ENCODE measurements at places on chromosomes 7 and 10.

DNA sequence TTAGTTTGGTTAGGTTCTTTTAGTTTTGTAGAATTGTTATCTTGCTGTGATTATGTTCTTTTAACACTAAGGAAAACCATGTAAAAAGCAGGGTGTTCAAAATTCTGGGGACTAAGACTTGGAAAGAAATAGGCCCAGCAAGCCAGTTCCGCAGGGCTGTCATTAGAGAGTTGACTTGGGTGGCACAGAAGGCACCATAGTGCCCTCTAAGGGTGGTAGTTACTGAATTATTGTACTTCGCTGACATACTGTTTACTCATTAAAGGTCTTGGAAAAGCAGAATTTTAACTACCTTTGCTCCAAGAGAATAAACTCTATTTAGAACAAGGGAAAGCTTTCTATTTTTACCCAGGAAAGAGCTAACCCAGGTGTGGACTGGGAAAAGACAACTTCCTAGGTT, 86.5 kb downstream of the OTUD1 start:
- DNase-seq = no peak

GRCh38 chr10:20622531-20623211, 274.4 kb downstream of the NEBL start:
- DNase-seq = no peak

GRCh38 chr10:74244807-74245206, 93.8 kb downstream of the ADK start:
- DNase-seq = no peak

DNA sequence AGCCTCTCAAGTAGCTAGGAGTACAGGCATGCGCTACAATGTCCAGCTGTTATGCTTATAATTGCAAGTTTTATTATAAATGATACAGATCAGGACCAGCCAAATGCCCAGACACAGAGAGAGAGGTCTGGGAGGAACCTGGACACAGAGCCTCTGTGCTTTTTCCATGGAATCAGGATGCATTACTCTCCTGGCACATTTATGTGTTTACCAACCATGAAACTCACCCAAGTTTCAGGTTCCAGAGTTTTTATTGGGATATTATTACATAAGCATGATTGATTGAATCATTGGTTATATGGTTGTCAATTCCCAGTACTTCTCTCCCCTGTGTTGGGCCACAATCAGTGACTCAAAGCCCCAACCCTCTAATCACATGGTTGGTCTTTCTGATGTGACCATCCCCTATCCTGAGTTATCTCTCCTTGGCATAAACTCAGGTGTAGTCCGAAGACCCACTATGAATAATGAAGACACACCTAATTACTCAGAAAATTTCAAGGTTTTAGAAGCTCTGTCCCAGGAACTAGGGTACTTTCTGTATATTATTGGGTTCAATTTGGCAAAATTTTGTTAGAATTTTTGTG, 30.6 kb downstream of the MXI1 start:
- no peak for DNase-seq

DNA sequence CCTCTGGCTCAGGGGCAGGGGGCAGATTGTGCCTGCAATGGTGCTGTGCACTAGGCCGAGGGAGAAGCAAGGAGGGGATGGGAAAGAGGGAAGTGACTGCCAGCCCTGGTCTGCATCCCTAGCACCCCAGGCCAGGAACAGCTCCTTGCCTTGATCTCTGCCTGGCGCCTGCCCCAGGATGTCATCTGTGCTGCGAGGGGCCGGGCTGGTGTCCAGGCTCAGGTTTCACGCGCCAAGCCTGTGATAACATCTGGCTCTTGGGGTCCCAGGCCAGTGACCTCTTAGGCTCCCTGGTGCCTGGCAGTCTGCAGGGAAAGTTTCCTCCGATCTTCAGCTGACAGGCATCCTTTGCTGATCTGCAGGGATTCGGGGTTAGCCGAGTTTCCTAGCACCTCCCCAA, 193.5 kb upstream of the GPR26 start:
- DNase-seq = no peak

GRCh38 chr10:74558403-74558802, 268.0 kb upstream of the KAT6B start:
- no peak for DNase-seq

DNA sequence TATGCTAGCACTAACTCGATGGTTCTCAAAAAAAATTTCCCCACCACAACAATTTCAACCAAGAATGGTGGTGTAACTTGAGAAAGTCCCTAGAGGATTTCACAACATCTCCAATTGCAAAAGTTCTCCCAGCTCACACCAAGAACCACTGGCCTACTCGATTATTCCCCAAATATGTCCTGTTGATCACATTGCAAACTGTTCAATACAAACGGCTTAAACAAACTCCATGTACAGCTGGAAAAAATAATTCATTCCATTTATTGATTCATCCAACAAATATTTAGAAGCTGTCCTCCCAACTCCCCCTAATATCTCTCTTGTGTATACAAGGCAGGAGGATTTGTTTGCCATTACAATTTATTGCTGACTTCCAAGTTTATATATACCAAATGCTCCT, 19.1 kb downstream of the TMEM176B start:
- no peak for DNase-seq

DNA sequence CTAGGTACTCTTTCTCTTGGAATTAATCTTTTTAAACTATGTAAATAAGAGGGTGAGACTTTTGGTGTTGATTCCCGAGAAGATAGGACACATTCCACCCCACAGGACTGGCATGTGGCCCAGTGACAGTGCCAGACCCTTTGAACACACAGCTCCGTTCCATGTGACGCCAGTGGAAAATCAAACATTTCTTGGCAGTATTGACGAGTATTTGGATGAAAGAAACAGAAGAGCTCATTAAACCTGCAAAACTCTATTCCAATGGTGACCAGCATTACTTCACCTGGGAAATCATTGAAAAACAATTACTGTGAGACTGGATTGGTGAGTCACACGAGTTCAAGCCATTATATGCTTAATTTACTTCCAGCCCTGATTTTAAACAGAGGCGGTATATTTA, 25.8 kb downstream of the AKR1E2 start:
- DNase-seq = no peak

DNA sequence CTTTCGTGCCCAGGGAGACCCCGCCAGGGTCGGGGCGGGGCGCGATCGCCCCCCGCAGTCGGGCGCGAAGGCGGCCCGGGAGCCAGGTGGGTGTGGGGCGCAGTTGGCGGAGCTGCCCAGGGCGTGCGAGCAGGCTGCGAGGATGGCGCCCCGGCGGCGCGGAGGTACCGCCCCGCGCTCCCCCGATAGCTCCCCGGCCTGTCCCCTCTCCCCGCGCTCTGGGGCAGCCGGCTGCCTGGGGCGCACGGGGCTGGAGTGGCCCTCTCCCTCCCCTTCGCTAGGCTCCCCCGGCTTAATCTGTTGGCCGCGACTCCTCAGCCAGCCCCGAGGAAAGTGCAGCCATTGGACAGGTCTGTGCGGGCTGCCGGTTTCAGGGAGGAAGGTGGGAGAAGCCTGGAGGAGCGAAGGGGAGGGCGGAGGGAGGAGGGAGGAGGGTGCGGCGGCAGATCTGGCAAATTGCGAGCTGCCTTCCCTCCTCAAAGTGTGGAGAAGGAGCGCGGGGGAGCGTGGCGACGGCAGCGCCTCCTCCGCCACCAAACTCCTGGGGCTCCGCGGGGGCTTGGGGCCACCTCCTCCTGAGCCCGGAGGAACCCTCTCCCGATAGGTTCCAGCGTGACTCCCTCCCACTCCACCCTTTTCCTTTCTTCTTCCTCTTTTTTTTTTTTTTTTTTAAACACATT, 361 bp upstream of the PLXDC2 start:
- no peak for DNase-seq

- peak; percentile 51 for DNase-seq
Measured at GRCh38 chr7:30726296-30727006, 25.5 kb upstream of the INMT start.

DNA sequence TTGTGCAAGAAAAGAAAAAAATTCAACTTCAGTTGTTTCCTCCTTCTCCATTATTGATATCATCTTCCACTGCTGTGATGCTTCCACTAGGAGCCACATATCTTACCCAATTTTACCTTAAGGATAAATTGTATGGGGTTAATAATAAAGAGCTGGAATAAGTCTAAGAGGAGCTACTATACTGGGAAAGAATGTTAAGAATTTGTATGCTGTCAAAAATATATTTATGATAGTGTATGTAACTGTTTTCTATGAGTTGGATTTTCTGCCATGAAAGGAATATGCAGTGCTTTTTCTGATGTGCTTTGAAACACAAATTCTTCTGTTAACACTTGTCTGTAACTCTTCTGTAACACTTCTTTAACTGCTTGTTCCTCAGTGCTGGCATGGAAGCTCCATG, 219.1 kb downstream of the VTI1A start:
- DNase-seq = no peak

- DNase-seq = no peak
Measured at GRCh38 chr10:7697426-7697825, 5.7 kb upstream of the ITIH2 start.

DNA sequence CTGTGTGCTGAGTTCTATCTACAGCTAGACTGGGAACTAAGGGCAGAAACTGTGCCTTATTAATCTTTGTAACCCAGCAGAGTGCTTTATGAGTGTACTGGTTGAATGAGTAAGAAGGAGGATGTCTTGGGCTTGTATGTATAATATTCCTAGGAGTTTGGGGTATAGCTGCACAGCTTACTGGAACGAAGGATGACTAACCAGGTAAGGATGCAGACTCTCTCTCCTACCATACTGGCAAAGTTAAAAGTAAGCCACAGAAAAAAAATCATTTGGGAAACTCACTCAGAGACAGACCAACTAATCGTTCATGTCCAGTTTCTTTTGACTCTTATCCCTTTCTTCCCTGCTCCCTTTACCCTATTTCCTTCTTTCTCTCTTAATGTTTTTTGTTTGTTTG, 1.4 kb upstream of the DHTKD1 start:
- no peak for DNase-seq

DNA sequence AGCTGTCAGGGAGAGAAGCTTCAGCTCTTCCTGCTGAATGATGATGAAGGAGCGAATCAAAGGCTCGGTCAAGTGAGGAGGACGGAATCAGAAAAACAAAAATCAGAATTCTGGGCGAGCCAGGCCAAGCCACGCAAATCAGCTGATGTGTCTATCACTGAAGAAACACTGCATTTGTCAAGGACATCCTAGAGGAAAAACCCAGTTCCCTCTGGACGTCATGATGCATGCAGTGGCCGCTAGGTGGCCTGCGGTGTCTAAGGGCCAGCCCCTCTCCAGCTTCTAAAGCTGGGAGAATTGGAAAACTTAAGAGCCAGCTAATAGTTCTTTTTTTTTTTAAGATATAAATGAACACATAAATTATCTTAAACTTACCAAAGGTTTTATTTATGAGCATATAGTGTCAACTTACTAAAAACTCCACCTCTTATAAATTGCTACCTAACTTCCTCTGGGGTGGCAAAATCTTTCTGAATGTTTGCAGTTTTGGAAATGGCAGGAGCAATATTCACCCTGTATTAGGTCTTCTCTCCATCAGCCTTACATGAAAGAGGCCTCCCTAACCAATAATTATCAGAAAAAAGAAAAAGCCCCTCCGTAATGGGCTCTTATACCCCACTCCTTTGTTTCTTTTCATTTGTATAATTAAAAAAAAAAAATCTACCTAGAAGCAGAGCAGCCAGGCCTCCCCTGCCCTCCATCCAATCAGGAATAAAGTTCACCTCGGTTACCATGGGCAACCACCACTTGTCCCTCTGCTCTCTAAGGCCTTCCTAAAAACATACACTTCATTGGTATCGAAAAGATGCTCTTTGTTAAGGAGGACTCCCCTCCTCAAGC, 186.8 kb downstream of the USP6NL start:
- no peak for DNase-seq

DNA sequence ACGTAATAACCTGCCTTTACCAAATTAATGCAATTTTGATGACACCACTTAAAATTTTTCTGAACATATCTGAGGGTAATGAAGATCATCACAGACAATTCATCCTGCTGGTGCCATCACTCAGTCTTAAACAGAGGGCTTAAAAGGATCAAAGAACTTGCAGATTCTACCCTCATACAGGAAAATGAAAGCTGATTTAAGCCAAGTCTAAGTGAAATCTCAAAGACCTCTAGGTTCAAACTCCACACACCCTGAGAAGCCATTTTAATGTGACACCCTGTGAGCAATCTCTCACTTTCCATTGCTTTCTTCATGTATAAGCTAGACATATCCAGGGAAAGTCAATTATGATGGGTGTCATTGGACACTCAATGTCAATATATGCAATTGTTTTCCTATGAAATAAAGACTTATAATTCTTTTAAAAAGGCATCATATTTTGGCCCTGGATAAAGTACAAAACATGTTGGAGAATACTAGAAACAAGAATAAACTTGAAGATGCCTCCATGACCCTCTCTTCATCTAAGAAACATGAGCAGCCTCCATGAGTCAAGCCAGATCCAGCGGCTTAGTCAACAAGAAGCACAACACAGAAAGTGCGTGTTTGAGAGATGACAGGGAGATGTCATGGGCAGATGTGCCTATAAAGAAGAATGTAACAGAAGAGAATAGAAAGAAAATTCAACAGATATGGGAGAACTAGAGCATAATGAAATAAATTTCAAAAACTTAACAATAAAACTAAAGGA, 291.9 kb downstream of the PARD3 start:
- DNase-seq = no peak

DNA sequence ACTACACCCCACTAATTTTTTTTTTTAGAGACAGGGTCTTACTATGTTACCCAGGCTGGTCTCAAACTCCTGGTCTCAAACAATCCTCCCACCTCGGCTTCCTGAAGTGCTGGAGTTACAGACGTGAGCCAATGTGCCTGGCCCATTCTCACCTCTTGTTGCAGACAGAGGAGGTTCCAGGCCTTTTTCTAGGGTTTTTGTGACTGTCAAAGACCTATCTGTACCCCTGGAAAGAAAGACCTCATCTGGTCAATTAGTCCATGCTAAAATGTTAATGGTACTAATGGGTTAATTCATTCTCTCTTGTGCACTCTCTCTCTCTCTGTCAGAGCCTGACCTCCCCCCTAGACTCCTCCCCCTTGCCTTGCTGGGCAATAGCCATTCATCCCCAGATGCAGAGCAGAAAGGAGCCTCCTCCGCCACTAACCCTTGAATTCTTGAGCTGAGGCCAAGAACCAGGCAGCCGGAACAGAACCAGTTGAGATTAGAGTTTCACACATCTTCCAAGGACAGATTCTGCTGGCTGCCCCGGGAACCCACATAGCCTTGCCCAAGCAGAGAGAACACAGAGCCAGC, 209.7 kb downstream of the SKIDA1 start:
- DNase-seq = no peak

DNA sequence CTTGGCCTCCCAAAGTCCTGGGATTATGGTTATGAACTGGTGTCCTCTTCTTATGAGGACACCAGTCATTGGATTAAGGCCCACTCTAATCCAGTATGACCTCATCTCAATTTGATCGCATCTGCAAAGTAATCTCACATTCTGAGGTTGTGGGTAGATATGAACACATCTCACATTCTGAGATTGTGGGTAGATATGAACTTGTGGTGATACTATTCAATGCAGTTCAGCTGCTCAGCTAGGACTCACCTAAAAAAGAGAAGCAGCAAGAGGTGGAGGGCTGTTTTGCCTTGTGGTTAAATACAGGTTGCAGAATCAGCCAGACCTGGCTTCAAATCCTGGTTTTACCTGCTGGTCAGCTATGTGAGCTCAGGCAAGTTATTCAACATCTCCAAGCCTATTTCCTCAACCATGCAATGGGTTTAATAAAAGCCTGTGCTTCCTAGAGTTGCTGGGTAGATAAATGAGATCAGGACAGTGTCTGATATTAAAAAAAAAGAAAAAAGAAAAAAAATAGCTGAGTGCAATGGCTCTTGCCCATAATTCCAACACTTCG, 8.5 kb upstream of the BAG3 start:
- DNase-seq = no peak

- peak; percentile 67 for DNase-seq
Measured at GRCh38 chr10:7388602-7389001, 22.2 kb downstream of the SFMBT2 start.

GRCh38 chr10:129966370-129966888, 2.4 kb upstream of the EBF3 start:
- no peak for DNase-seq

All from activated CD8-positive, alpha-beta T cell treated with anti-CD3 and anti-CD28 coated beads, Interleukin-2, amount 10 ng/mL, durations not matched to agents 7 days and 5 days (primary cell).